HFFc6 (cell line): ENCODE measurements at places on chromosomes 5 and 9. TPM values are rescaled to one million over a fixed set of nuclear protein-coding genes. Genes with fewer than 3 reads are reported as not detected.

- no peak overlapping the region for H3K4me3 ChIP-seq
- H3K27ac ChIP-seq = peak overlapping the region; percentile 47
- H3K36me3 ChIP-seq = peaks cover 4% of the 10 kb centered on the region; the same call in 1 of the 2 replicates
These were observed 15.2 kb upstream of the TGFBI start for GRCh38 chr5:136013559-136013958.

DNA sequence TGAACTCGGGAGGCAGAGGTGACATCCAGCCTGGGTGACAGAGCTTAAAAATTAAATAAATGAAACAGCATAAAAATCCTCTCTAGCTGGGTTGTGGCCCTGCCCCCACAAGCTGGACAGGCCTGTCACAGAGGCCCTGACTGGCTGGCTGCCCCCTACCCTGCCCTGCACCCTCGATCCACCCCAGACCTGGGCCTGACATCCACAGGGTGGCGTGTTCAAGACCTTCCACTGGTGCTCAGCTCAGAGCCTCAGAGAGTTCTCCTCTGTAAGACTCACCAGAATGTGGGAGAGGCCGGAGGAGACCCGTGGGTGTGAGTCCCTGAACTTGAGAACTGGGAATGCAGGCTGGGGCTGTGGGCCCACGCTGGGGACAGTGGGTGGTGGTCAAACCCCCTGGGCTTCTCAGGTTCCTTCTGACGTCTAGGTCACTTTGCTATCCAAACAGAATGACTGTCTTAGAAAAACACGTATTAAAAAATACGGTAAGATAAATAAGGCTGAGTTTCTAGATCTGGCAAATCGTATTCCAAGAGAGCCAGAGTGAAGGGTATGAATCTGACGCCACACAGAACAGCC lies 9.7 kb upstream of the WDR38 start:
- peaks cover 10% of the 10 kb centered on the region for H3K27me3 ChIP-seq
- DNase-seq = no peak
- H3K4me3 ChIP-seq = no peak overlapping the region
- H3K36me3 ChIP-seq = no peaks in the 10 kb centered on the region

- H3K4me1 ChIP-seq = peaks cover 9% of the 10 kb centered on the region
- no peak overlapping the region for H3K4me3 ChIP-seq
- H3K27me3 ChIP-seq = no peaks in the 10 kb centered on the region
- H3K27ac ChIP-seq = no peak overlapping the region
- no peak for DNase-seq
These were observed 112.3 kb downstream of the DPYSL3 start for GRCh38 chr5:147397616-147398015.

GRCh38 chr9:111621895-111622480 lies 9.1 kb upstream of the DNAJC25 start:
- H3K4me1 ChIP-seq = peaks cover 23% of the 10 kb centered on the region
- DNase-seq = peak; percentile 33
- 0 out of 2 replicates have a peak overlapping the region, but pooled peaks have one; percentile 11 for H3K4me3 ChIP-seq
- H3K36me3 ChIP-seq = no peaks in the 10 kb centered on the region
- H3K27me3 ChIP-seq = peaks cover 2% of the 10 kb centered on the region; the same call in 1 of the 2 replicates
- peak overlapping the region; percentile 46; the same call in 1 of the 2 replicates for H3K27ac ChIP-seq

- DNase-seq = no peak
- peaks cover 6% of the 10 kb centered on the region; the same call in 1 of the 2 replicates for H3K4me1 ChIP-seq
- no peak overlapping the region for H3K27ac ChIP-seq
- H3K4me3 ChIP-seq = no peak overlapping the region
- H3K27me3 ChIP-seq = peaks cover 14% of the 10 kb centered on the region
- no peaks in the 10 kb centered on the region for H3K36me3 ChIP-seq
These were observed 69.4 kb upstream of the MEF2C start for GRCh38 chr5:88952344-88952743.

GRCh38 chr9:72937545-72937944 lies 15.3 kb downstream of the ALDH1A1 start:
- no peak overlapping the region for H3K4me3 ChIP-seq
- peaks cover 22% of the 10 kb centered on the region for H3K4me1 ChIP-seq
- H3K36me3 ChIP-seq = peaks cover 13% of the 10 kb centered on the region; the same call in 1 of the 2 replicates
- H3K27me3 ChIP-seq = peaks cover under 1% of the 10 kb centered on the region
- no peak for DNase-seq

DNA sequence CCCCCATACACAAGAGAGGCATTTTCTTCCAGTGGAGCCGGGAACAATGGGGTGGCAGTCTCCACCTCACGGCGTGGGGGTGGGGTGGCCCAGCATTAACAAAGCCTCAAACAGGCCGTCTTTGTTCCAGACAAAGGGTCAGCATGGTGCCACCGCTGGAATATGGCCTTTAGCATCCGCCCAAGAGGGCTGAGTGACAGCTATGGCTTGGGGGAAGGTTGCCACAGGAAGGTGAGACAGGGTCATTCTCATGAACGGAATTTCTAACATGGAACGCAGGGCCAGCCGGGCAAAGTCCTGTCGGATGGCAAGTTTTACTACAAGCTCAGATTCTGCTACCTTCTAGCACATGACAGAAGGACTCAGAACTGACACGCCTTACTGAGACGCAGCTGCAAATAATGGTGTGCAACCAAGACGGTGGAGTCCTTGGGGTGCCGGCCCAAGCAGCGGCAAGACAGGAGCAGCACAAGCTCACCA lies 64.0 kb downstream of the OTULIN start:
- H3K4me3 ChIP-seq = no peak overlapping the region
- peaks cover 6% of the 10 kb centered on the region; the same call in 1 of the 2 replicates for H3K27me3 ChIP-seq
- no peak overlapping the region for H3K27ac ChIP-seq
- H3K4me1 ChIP-seq = peaks cover 23% of the 10 kb centered on the region
- no peak for DNase-seq

DNA sequence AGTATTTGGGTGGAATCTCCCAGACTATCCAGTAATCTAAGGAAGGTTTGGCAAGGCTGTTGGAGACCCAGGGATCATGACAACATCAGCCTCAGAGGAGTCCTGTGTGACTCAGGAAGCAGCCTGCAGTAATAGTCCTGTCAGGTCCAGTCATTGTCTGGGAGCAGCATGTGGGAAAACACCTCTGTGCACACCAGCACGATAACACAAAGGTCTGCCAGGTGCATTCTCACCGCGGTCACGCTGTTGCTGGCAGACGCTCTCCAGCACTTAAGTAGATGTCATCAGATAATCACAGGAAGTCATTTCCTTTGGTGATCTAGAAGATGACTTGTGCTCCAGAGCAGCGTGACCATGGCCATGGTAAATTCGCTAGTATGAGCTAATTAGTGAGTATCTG lies 99.2 kb upstream of the IQGAP2 start:
- no peaks in the 10 kb centered on the region for H3K4me1 ChIP-seq
- H3K27me3 ChIP-seq = no peaks in the 10 kb centered on the region; the same call in 1 of the 2 replicates
- no peak overlapping the region for H3K27ac ChIP-seq
- no peak for DNase-seq
- H3K4me3 ChIP-seq = no peak overlapping the region

DNA sequence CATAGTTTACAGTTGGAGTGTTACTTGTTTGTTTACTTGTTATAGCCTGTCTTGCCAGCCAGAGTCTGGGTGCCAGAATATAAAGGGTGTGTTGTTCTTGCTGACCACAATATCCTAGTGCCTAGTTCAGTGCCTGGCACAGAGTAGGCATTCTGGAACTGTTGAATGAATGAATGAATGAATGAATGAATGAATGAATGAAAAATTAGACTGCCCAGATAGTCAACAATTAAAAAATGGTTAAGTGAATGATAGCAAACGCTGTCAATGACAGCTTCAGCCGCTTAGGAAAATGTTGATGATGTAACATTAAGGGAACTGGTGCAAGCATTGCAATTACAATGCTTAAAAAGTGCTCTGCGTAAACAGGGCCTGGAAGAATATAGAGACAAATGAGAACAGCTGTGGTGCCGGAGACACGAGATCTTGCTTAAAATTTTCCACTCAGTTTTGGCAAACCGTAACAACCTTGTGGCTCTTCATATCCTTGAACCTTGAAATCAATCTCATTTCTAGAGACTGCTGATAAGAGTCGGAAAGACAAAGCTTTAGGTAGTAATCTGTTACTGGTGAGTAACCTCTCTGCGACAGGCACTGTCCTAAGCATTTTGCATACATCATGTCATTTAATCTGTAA lies 4.7 kb upstream of the TTLL11 start:
- H3K36me3 ChIP-seq = no peaks in the 10 kb centered on the region
- DNase-seq = no peak
- H3K4me3 ChIP-seq = no peak overlapping the region
- H3K27me3 ChIP-seq = peaks cover 8% of the 10 kb centered on the region

- no peak overlapping the region for H3K4me3 ChIP-seq
- no peak overlapping the region for H3K27ac ChIP-seq
- DNase-seq = peak; percentile 50
- H3K36me3 ChIP-seq = no peaks in the 10 kb centered on the region
- no peaks in the 10 kb centered on the region for H3K27me3 ChIP-seq
- peaks cover 31% of the 10 kb centered on the region for H3K4me1 ChIP-seq
These were observed 85.2 kb downstream of the ARSB start for GRCh38 chr5:78899922-78900362.

DNA sequence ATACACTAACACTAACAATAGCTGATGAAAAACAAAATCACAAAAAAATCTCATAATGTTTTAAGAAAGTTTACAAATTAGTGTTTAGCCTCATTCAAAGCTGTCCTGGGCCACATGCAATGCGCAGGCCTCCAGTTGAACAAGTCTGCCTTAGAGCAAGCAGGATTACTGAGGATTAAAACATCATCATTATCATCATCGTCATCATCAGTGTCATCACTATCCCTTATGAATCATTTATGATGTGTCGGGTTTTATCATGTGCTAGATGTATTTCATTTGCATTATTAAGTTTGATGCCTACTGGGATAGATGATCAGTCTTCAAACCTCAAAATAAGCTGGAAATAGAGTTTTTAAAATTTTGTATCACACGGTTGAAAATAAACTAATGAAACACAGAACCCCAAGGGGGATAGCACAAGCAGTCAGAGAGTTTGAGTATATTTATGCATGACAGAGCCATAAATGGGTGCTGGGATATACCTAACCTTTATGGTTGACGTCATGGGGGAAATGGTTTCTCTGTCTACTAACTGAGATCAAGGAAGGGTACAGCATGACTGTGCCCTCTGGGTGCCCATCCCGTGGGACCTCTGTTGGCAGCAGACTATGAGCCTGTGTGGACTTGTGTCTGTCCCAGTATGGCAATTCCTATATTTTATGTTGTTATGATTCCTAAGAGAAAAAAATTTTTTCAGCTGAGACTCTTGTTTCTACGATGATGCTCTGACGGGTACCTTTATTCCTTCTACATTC lies 150.3 kb upstream of the ADRA1B start:
- H3K4me3 ChIP-seq = no peak overlapping the region
- peak; percentile 23 for DNase-seq
- peaks cover 17% of the 10 kb centered on the region for H3K36me3 ChIP-seq
- H3K27me3 ChIP-seq = no peaks in the 10 kb centered on the region

DNA sequence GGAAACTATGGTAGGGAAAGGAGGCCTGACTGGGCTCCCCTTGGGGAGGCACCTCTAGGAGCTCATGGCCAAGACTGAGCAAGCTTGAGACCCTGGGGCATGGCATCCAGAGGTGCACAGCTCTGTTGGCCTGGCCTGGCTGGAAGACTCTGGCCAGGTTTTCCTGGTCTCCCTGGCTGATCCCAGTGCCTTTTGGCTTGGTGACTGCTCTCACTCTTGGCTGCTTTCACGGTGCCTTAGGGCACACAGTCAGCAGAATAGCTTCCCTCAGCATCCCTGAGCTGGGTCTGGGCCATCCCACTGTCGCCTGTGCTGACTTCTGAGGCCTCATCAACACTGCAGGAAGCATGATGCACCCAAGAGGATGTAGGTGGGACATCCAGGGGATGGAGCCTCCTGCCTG lies 13.4 kb upstream of the DELE1 start:
- peaks cover 4% of the 10 kb centered on the region; the same call in 1 of the 2 replicates for H3K36me3 ChIP-seq
- H3K4me3 ChIP-seq = no peak overlapping the region
- peak overlapping the region; percentile 55; the same call in 1 of the 2 replicates for H3K27ac ChIP-seq
- peaks cover 36% of the 10 kb centered on the region for H3K4me1 ChIP-seq

DNA sequence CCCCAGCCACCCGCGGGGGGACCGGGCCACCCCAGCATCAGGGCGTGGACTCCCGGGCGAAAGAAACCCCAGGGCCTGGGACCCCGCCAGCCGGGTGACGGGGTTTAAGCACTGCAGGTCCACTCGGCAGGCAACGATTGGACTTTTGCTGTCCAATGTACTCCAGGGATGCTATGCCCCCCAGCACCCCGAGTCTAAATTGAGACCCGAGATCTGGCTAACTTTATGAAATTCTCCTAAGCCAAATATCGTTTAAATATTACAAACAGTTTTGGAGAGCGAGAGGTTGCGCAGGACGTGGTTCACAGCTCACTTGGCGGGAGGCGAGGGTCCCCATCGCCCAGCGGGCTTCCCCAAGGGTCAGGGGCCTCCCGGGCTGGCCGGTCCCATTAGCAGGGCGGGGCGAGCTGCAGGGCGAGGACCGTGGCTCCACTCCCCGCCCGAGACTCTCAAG lies 384 bp upstream of the MRPS2 start:
- DNase-seq = peak; percentile 28
- H3K27me3 ChIP-seq = peaks cover 2% of the 10 kb centered on the region
- 0 out of 2 replicates have a peak, but pooled peaks cover 7% of the 10 kb centered on the region for H3K4me1 ChIP-seq
- peak overlapping the region; percentile 89 for H3K4me3 ChIP-seq
- H3K36me3 ChIP-seq = peaks cover 4% of the 10 kb centered on the region; the same call in 1 of the 2 replicates
- 0 out of 2 replicates have a peak overlapping the region, but pooled peaks have one; percentile 40 for H3K27ac ChIP-seq

GRCh38 chr5:138305797-138306196 lies 25.8 kb downstream of the CDC25C start:
- no peak for DNase-seq
- H3K4me1 ChIP-seq = peaks cover 13% of the 10 kb centered on the region
- no peaks in the 10 kb centered on the region; the same call in 1 of the 2 replicates for H3K36me3 ChIP-seq
- no peaks in the 10 kb centered on the region for H3K27me3 ChIP-seq
- no peak overlapping the region for H3K4me3 ChIP-seq

GRCh38 chr9:93679536-93680442 lies 103.4 kb downstream of the PHF2 start:
- no peak overlapping the region for H3K27ac ChIP-seq
- no peaks in the 10 kb centered on the region for H3K36me3 ChIP-seq
- H3K27me3 ChIP-seq = peaks cover 4% of the 10 kb centered on the region; the same call in 1 of the 2 replicates
- no peak for DNase-seq
- H3K4me1 ChIP-seq = no peaks in the 10 kb centered on the region

GRCh38 chr9:91720751-91721705 lies 229.0 kb downstream of the ROR2 start:
- no peak overlapping the region for H3K27ac ChIP-seq
- H3K27me3 ChIP-seq = peaks cover 11% of the 10 kb centered on the region
- no peak overlapping the region for H3K4me3 ChIP-seq
- no peaks in the 10 kb centered on the region for H3K36me3 ChIP-seq
- no peaks in the 10 kb centered on the region for H3K4me1 ChIP-seq
- no peak for DNase-seq

CXCL14 gene
- total RNA-seq = not detected in 3 replicates

CER1 gene
- not detected in 3 replicates for total RNA-seq

NRG2 gene
- total RNA-seq = 0.30 to 0.32 TPM in 2 of 3 replicates, not detected in the other

FAM151B gene
- 2.0 and 2.5 TPM in 2 replicates for total RNA-seq
